Stimulated activated CD8-positive, alpha-beta memory T cell treated with anti-CD3 and anti-CD28 coated beads, Interleukin-7, amount 100 ng/mL, for 24 hours (primary cell): ENCODE measurements at places on chromosomes 16 and 17.

DNA sequence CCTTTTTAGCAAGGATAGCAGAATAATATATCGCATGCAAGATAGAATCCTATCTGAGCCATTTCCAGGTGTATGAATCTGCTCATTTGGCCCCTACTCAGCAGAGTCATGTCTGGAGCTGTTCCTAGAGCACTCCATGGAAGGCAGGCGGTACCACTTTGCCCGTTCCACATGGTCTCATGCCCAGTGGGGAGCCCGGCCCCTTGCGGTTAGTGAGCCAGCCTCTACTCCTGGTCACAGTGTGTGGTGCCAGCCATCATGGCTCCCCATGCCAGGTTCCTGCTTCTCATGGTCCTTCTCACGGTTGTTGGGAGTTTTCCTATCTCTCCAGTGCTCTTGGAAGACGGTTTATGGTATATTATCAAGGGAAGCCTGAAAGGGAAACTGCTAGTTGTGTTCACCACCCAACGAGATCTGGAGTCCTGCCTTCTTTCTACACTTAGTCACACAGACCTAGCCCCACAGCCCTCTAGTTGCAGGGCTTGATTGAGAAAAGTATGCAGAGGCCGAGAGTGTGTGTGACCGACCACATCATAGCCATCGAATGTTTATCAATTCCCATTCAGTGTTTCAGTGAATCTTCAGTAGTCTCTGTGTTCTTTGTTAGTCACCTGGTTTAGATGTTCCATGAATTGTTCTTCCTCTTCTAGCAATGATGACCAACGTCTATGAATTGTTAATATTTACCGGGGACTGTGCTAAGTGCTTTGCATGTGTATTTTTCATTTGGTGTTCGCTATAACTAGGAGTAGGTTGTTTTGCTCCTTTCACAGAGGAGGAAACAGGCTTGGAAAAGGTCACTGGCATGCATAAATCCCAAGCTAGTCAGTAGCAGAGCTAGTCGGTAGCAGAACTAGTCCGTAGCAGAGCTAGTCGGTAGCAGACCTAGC is 9.6 kb downstream of the JPT2 start:
- DNase-seq, result no peak

DNA sequence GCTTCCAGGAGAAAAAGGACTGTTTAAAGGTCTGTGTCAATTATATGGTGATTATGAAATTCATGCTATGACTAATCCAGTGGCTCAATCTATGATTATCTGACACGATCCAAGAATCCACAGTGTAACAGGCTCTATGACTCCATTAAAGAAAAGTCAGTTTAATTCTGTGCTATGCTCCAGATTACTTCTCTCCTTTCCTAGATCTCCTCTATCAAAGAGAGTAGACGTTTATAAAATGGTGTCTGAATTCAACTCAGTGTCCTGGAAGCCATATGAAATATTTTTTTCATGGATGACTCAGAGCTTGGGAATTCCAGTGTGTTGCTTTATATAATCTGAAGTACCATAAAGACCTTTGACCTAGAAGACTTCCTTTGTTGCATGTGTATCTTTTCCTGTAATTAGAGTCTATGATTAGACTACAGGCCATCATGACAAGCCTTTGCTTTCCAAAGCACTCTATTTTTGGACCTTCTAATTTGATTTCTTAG is 27.0 kb upstream of the NF1 start:
- no peak for DNase-seq

DNA sequence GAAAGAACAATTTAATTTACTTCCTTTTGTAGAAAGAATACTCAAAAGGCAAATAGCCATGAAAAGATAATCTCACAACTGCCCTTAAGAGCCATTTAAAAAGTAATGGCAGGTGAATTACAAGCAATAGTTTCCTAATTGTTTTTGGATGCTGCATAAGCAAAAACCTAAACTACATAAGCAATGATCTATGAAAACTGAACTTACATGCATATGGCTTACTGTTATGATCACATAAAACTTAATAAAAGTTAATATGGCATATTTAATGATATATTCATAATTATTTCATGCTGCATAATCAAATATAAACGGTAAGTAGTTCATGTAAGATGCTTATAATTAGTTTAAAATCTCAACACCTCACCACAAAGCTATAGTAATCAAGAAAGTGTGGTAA is 18.6 kb downstream of the BRCA1 start:
- no peak for DNase-seq

- DNase-seq, result no peak
These were observed 51.5 kb downstream of the GTF3C1 start for GRCh38 chr16:27498031-27498825.

DNA sequence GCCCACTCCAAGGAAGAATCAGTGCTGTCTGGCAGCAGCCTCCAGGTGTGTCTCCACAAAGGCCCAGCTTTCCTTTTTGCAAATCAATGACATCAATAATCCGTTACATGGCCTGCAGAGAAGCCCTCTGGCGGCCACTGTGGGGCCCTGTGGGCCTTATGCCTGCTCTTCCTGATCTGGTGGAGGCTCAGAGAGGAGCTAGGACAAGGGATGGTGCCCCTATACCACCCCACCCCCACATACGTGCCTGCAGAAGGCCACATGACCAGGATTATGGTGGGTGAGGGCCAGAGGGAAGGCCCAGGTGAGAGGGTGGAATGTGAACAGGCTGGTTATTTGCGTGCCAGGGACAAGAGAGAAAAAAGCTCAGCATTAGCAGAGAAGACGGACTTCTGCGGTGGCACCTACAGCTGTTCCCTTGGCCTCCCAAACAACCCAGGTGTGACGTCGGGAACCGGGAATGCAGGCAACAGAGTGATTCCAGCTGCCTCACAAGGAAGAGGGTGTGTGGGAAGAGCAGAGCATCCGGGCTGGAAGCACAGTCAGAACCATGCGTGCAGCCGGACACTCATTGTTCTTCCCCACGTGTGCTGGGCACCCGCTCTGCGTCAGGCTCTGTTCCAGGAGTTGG is 22.5 kb downstream of the EIF4A3 start:
- no peak for DNase-seq

- DNase-seq, result no peak
These were observed 18.2 kb upstream of the CSNK1D start for GRCh38 chr17:82291582-82292250.

- DNase-seq, result peak; percentile 6
These were observed 355.3 kb downstream of the TOX3 start for GRCh38 chr16:52191531-52192134.

- no peak for DNase-seq
These were observed 24.9 kb upstream of the MYH2 start for GRCh38 chr17:10574324-10574723.

- no peak for DNase-seq
These were observed 128.0 kb upstream of the PLCG2 start for GRCh38 chr16:81650982-81651562.

- DNase-seq, result no peak
These were observed 841 bp downstream of the ALOXE3 start for GRCh38 chr17:8117367-8117979.

DNA sequence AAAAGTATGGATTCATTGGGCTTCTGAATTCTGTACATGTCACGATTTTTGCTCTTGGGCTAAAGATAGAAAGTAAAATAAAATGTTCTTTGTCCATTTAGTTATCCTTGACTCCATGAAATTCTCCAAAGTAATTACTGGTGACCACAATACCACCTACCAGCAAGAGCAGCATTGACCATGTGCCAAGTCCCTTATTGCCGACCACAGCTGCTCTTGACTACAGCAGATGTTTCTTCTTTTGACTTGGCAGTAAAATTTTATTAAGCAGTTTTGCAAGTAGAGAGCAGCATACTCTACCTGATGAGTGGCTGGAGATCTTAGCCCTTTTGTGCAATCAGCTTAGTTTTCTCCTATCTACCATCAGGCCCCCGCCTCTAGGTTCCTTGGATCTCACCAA is 152.2 kb upstream of the TBX2 start:
- no peak for DNase-seq

GRCh38 chr17:80872501-80873306 is 118.9 kb upstream of the CHMP6 start:
- DNase-seq, result no peak

- DNase-seq, result no peak
These were observed 63.0 kb upstream of the TEKT3 start for GRCh38 chr17:15404106-15405057.

DNA sequence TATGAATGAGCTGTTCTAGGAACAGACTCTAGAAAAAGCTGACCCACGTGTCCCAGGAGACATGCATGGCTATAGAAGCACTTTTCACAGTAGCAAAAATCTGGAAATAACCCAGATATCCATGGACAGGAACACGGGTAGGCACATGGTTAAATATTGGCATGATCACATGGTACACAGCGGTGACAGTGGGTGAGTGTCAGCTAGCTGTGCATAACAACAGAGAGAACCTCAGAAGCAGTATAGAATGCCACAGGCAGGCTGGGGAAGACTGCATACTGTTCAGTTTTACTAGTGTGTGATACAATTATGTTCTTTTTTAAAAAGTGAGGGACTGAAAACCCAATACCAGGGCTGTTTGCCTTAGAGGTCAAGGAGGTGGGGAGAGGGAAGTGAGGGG is 31.4 kb downstream of the EPN2 start:
- no peak for DNase-seq

GRCh38 chr16:55478827-55479429 is at the start of gene MMP2:
Gene MMP2, plus strand, starts transcription at chr16:55479198. Its CDS starts 282 bp downstream, at chr16:55479480.
- DNase-seq, result no peak

GRCh38 chr16:72948238-72948829 is 99.6 kb downstream of the ZFHX3 start:
- no peak for DNase-seq

DNA sequence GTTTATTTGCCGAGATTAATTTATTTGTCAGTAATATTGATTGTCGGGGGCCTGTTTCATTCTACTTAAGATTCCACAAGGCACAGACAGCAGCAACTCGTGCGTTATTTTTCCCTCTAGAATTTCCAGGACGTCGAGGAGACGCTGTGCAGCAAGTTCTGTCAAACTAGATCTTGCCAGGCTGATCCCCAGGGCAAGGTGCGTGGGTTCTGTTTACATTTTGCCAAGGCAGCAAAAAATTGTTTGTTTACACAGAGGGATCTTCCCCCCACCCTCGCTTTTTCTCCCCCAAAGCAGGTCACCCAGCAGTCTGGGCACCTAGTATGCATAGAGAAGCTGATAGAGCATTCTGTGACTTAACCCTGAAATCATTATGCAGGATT is 111.4 kb downstream of the IRX3 start:
- no peak for DNase-seq

GRCh38 chr17:70767102-70767701 is 597.9 kb downstream of the KCNJ2 start:
- DNase-seq, result no peak

GRCh38 chr17:28900986-28901726 is 1.7 kb downstream of the DHRS13 start:
- no peak for DNase-seq

- no peak for DNase-seq
These were observed 90.3 kb downstream of the EMP2 start for GRCh38 chr16:10490141-10490540.

DNA sequence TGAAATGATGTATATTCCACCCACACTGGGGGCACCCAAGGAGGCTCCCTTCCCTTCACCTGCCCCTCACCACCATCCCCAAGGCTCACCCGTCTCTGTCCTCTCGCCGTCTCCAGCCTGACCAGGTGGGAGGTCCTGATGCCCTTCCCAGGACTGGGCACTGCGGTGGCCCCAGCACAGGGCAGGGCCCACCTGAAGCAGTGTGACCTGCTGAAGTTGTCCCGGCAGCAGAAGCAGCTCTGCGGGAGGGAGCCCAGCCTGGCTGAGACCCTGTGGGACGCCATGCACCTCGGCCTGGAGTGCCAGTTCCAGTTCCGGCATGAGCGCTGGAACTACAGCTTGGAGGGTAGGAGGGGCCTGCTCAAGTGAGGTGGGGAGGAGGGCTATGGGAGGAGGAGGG is 9.9 kb downstream of the PPY start:
- no peak for DNase-seq

DNA sequence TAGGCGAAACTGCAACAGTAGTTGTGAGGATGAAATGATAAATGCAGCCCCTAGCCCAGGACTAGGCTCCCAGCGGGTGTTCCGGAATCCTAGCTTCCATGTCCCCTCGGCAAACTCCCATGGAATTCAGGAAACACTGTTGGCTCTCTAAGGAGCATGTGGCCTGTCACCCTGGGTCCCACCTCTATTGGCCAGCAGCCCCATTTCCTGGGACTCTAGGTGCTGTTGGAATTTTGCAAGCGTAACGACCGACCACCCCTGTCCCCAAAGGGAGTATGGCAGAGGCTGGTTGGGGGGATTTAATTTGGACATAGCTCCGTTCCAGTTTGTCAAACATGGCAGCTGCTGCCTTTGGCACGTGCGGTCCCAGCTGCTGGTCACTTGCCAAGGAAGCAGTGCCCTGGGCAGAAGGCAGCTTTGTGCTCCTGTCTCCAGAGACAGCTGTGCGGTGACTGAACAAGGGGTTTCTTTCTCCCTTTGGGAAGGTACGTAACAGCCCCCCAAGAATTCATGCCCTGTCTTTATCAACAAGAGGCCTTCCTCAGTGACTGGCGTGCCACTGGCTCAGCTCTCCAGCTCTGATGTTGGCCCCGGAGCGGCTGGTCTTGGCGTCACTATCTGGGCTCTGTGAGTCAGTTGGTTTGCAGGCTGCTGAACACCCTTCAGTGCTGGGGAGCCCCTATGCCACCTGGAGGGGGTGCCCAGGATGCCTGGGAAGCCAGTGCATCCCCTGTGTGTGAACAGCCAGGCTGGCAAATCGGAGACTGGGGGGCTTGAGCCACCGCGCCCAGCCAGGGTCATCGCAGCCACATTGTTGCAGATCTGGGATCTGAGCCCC is 235.2 kb upstream of the TNRC6C start:
- DNase-seq, result no peak

DNA sequence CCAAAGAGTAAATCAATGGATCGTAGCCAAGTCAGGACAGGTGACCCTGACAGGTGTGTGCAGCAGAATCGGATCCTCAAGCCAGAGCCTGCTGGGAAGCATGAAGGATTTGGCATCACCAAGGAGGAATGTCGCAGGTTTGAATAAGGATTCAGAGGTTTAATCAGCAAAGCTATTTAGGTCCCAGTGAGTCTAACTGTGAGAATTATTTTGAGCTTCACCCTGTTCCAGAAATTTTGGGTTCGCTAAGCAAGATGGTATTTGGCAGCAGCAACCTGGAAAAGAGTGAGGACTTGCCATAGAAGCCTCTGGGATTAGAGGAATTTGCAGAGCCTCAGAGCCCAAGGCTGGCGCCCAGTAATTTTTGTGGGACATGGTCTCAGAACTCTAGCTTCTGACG is 173.0 kb downstream of the CCDC182 start:
- DNase-seq, result no peak

GRCh38 chr17:44170499-44171201 is at the start of gene ASB16:
Gene ASB16, plus strand, starts transcription at chr17:44170704. Its CDS starts 86 bp downstream, at chr17:44170790.
- DNase-seq, result no peak

DNA sequence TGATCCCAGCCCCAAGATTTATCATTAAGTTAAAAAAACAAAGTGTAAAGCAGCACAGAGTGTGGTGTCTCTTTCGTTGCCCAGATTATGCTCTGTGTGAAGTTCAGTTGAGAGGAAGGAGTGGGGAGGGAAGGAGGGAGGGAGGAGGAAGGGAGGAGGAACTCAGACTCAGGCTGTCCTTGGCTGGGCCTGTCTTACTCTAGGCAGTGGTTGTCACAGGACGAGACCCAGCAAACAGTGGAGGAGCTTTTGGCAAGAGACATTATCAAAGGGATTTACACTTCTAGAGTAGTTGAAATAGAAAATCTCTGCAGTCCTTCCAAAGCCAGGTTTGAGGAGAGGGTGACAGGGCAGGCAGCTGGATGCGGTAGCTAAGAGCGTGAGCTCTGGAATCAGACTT is 27.8 kb downstream of the KNOP1 start:
- no peak for DNase-seq
